Stimulated activated CD8-positive, alpha-beta memory T cell treated with anti-CD3 and anti-CD28 coated beads, Interleukin-4, amount 100 ng/mL, for 1 hour (primary cell): ENCODE measurements at places on chromosomes 1 and 21.

GRCh38 chr1:187490266-187490665 is 661.5 kb downstream of the PLA2G4A start:
- no peak for DNase-seq

- DNase-seq, result no peak
These were observed 28.4 kb upstream of the PLEKHO1 start for GRCh38 chr1:150121236-150121862.

GRCh38 chr1:8646189-8646588 is 171.3 kb downstream of the RERE start:
- no peak for DNase-seq

DNA sequence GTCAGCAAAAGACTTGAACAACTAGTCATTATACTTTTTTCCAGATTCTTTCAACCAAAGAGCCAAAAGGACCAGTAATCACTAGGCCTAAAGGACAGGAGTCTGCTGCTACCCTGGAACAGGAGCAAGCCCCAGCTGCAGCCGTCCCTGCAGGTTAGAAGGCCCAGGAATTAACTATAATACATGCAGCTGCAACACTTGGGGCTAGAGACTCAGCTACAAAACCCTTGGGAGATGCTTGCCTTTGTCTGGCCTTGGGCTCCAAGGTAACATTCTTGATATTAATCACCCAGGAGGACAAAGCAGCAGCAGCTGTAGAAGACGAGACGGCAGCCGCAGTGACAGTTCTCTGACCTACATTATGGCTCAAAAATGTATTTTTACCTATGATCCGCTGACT is 841.2 kb upstream of the ADGRL4 start:
- DNase-seq, result no peak

DNA sequence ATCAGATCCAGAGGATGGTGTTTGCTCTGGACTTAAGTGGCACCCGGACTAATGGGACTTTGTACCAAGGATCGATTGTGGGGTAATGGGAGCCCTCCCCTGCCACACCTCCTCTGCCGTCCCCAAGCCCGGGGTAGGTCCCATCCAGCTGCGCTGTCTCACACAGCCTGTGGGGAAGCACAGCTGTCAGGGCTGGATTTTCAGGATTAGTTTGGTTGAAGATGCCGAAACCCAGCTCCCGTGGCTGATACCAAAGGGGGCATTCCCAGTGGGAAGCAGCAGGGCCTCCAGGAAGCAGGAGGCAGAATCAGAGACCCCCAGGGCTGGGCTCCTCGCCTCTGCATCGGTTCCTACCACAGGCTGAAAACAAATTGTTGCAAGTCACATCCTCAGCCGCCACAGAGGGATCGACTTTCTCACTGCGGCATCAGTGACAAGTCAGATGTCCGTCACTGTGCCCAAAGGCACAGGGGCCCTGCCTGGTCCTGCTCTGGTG is 59.7 kb downstream of the MATN1 start:
- DNase-seq, result no peak

DNA sequence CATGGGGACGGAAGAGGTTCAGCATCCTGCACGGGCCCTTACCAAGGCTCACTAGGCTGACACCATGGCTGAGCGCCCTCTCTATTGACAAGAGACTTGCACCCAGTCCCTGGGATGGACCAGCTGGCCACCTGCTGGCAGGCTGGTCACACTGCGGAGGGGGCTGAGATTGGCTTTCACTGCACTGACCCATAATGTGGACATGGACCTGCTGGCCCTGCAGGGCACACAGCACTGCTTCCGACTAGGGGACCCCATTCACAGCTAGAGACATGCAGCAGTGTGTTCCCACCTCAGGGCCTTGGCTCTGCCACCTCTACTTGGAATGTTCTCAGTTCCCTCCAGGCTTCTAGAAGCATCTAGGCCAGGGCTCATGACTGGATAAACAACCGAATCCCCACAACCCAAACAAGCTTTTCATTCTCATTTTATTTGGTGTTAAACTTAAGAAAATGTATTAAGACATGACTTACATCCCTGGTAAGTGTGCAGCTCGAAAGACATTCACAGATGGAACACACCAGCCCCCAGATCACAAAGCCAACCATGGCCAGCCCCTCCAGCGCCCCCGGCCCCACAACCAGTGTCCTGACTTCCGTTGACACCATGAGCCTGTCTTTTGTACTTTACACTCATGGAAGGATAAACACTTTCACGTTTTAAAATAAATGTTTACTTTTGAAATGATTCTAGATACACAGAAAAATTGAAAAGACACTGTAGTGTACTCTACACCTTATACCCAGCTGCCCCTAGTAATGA is 9.3 kb upstream of the SRARP start:
- DNase-seq, result no peak

- no peak for DNase-seq
These were observed 42.8 kb upstream of the ATF3 start for GRCh38 chr1:212565571-212566305.

- no peak for DNase-seq
These were observed 69.6 kb upstream of the COL24A1 start for GRCh38 chr1:86226204-86226603.

GRCh38 chr1:151961833-151962232 is 31.8 kb downstream of the S100A10 start:
- no peak for DNase-seq

DNA sequence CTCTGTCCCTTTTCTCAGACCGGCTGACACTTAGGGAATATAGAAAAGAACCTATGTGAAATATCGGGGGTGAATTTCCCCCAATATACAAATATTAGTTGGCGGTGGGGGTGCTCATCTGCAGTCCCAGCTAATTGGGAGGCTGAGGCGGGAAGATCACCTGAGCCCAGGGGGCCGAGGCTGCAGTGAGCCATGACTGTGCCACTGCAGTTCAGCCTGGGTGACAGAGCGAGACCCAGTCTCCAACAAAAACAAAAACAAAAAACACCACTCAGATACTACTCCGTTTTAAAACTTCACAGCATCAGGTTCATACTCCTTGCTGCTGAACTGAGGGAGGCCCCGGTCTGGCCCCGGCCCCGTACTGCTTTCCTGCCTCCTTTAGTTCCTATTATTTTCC is 5.9 kb upstream of the EXOSC10 start:
- no peak for DNase-seq

- no peak for DNase-seq
These were observed 21.1 kb upstream of the SLC45A3 start for GRCh38 chr1:205701420-205701819.

GRCh38 chr1:209305221-209305954 is 278.1 kb upstream of the CAMK1G start:
- no peak for DNase-seq

DNA sequence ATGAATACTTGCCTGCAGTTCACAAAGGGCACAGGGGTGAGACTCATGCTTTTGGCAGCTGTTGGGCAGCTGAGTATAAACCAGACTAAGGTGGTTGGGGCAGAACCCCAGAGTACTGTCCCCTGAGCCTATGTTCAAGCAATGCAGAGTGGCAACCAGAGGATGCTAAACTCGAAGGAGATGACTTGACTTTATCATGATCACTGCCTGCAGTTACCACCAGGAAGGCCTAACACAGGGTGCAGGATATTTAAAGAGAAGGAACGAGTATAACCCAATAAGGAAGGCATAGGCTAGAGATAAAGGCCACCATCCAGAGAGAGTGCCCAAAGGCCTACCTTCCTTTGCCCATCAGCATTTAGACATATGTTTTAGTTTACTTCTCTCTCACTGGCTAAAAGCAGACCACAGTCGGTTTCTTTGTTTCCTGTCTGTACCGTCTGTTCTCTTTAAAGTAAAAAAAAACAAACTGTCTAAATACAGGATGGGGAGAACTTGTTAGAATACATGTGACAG is 83.3 kb downstream of the MPZL1 start:
- no peak for DNase-seq

DNA sequence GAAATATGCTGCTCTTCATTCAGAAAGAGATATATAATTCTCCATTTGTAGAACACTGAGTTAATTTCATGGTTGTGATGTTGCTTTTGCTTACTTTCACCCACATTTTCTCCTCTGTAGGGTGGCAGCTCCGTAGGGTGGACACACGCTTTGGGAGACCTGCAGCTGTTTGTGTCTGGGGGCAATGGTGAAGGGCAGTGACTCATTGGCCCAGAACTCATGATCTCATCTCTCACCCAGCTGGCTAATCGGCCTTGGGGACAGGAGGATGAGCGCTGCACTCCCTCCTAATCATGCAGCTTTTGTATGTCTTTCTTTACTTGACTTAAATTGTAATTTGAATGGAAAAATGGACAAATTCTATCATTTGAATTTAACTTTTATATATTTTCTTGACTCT is 9.6 kb downstream of the DISC1 start:
- no peak for DNase-seq

- DNase-seq, result no peak
These were observed 461.0 kb upstream of the NFIA start for GRCh38 chr1:60621368-60621851.

GRCh38 chr1:185155600-185156287 is 1.0 kb downstream of the TRMT1L start:
- DNase-seq, result no peak

DNA sequence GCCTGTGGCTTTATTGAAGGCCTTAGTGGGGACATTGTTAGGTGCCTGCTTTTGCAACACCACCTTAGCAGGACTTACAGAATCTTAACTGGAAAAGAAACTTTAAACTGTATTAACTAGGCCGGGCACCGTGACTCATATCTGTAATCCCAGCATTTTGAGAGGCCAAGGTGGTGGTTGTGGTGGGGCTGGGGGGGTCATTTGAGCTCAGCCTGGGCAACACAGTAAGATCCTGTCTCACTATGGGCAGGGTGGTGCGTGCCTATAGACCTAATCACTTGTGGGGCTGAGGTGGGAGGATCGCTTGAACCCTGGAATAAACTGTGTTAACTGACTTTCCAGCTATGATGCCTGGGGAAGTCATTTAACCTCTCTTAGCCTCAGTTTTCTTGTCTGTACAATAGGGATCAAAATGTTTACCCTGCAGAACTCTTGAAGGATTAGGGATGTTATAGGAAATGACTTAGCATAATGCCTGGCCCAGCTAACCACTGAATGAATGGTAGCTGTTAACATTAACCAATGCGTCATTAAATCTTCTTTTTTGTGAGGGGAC is 39.5 kb downstream of the IER5 start:
- no peak for DNase-seq

GRCh38 chr21:29307718-29308455 is 9.2 kb downstream of the BACH1 start:
- no peak for DNase-seq

DNA sequence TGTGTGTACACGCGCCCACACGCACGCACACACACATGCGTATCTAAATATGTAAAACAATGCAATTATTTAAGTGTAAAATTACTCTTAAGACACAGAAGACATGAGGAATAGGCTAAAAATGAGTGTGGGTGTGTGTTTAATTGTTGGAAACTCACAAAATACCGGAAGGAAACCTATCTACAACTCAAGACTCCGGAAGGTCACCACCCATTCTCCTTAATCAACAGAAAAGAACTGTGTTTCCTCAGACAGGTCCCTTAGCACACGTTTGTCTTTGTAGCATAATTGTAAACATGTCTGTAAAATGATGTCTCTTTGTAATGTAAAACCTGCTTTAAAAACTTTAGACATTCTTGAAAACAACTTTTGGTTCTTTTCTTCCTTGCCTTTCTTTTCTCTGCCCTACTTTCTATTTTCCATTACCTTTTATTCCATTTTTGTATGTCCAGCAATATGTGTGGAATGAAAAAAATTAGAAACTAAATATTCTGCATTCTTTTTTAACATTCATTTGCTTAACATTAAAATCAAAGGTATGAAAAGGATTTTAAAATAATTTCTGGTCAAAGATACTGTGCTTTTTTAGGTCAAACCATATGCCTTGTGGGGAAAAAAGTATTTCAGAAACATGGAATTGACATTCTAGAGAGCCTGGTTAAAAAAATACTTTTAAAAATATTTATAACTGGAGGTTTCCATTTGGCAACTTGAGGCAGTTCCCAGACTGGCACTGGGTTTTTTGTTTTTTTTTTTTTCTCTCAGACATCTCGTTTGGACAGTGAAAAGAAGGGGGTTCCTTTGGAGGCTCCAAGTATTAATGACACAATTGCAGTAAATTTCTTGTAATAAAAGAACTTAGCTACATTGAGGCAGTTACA is 46.2 kb downstream of the ATP5PF start:
- DNase-seq, result no peak

GRCh38 chr1:56915960-56916359 is 49.9 kb downstream of the C8B start:
- DNase-seq, result no peak

DNA sequence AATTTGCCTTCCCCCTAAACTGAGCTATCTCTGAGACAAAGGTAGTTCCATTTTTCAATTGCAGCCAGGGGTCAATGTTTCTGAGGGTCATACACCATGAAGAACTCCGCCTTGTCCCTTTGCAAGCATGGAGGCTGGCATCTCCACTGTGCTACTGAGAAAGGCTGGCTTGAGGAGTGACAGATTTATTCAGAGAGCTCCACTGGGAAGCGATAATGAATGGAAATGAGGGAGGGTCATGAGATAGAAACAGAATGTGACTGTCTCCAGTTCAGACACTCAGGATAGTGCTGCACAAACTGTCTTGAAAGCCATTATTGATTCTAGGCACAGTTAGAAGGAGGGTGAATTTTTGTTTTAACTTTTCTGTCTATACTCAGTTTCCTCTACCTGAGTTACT is 197.5 kb downstream of the ZNF326 start:
- DNase-seq, result no peak
